ENCODE measurements at places on chromosomes 6 and 20.

DNA sequence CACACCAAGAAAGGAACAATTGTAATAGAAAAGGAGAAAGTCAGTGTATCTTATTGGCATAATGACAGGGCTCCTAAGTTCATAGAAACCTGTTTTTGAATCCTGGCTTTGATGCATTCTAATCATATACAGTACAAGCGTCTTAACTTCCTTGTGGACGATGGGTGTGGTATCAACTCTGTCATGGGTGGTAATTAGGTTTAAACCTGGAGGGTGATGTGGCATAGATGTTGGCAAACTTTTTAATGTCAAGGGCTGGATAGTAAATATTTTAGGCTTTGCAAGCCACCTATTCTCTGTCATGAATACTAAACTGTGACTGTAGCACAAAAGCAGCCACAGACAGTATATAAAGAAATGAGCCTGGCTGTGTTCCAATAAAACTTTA is 138.7 kb upstream of the EDN1 start:
- no peak for DNase-seq

GRCh38 chr20:37267667-37268313 is 6.2 kb upstream of the GHRH start:
- DNase-seq, result no peak

DNA sequence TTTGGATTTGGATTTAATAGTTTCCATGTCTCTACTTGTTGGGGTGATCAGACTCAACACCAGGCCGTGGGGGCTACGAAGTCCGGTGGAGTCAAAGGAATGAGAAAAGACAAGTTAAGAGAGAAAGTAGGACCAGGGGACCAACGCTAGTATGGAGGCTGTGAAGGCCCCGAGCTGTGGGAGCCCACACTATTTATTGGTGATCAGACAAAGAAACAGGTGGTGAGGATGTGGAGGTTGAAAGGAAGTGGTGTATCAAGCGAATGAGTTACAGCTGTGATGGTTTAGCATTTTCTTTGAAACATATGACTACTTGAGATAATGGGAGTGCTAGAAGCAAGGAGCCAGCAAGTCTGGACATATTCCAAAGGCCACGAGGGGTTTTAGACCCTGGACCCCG is 62.4 kb downstream of the AKAP7 start:
- no peak for DNase-seq

GRCh38 chr6:42644211-42644610 is 78.2 kb downstream of the PRPH2 start:
- no peak for DNase-seq

- no peak for DNase-seq
Observed at GRCh38 chr20:34525709-34526416, 9.6 kb downstream of the DYNLRB1 start.

- no peak for DNase-seq
Observed at GRCh38 chr20:38043512-38044300, 10.2 kb downstream of the RPRD1B start.

DNA sequence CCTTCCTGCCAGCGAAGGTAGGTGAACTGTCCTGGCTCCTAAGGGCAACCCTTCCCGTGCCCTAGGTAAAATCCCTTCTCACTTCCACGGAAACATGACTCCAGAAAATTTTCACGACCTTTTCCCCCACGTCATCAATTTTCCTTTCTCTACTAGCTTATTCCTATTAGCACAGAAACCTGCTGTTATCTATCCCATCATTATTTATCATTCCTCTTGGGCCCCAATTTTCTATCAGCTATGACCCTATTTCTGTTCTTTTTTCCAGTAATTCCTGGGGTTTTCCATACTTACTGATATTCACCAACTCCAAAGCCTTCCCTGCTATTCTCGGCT is 23.8 kb upstream of the GCM1 start:
- no peak for DNase-seq

- DNase-seq, result no peak
Observed at GRCh38 chr20:61442075-61442670, 190.1 kb downstream of the CDH4 start.

GRCh38 chr6:3456898-3457709 is at the start of gene SLC22A23:
SLC22A23 (minus strand) TSS chr6:3457050; CDS start chr6:3456559, 491 bp downstream.
- DNase-seq, result peak; percentile 61

- DNase-seq, result no peak
Observed at GRCh38 chr20:41927655-41928054, 309.5 kb upstream of the CHD6 start.

GRCh38 chr6:35260591-35261570 is 1.3 kb downstream of the ZNF76 start:
- DNase-seq, result no peak

GRCh38 chr6:137218473-137218916 is 690 bp downstream of the IFNGR1 start:
- DNase-seq, result no peak

- no peak for DNase-seq
Observed at GRCh38 chr6:116941727-116942126, 64.7 kb downstream of the RFX6 start.

DNA sequence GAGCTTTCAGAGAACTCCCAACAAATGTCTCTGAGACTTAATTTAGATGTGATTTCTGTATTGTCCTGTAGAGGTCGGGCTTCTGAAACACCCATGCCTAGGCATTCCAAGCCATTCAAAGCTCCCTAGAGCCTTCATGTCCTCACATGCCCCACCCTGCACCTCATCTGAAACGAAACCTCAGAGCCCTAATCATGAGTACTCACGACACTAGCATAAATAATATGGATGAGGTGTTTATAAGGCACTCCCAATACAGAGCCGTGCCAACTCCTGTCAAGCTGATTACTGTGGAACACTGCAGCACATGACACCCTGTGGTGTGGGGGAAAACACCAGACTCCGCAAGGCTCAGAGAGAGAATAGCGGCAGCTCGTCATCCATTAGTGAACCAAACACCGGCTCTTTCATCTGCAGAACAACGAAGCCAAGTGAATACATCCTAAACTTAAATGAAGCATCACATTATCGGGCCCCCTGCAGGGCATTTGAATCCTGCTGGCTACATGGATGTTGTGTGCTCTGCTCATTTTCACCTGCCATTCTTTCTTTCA is 83.8 kb downstream of the FNDC1 start:
- no peak for DNase-seq

GRCh38 chr6:148179786-148180185 is 162.9 kb upstream of the SASH1 start:
- no peak for DNase-seq

DNA sequence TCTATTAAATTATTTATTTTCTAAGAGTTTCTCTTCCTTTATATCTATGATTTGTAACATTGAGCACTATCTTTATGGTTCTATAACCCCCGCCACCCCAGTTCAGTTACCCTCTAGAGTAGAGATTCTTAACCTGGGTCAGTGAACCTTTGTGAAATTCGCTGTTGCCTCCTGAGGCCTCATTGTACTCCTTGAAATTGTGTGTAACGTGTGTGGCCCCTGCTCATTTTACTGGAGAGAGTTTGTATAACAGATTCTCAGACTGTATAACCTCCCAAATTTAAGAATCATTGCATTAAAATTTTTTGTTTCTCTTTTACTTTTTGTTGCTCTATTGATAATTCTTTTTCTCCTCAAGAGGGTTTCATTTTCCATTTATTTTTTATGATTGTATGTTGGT is 65.3 kb downstream of the ADGRG6 start:
- no peak for DNase-seq

DNA sequence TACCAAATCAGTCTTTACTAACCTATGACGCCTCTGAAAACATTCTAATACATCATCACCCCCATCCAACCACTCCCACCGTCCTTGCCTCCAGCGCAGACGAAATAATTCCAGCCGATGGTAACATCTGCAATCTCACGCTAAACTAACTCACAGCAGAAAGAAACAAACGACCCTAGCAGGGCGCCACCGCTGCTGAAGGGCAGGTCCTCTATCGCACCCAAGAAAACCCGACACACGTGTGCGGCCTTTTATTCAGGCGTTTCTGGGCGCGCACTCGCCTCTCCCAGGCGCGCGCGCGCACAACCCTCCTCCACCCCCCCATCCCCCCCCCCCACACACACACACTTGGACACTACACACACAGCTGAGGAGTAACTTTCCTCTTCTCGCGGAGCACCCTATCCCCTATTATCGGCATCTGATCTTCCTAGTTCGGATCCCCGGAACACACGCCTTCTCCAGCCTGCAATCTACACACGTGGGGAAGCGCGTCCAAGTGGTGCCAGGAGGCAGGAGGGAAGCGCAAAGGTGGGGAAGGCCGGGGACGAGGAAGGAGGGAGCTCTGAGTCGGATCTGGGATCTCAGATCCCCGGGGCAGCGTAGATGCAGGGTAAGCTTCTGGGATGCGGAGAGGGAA is 1.4 kb downstream of the GFOD1 start:
- DNase-seq, result no peak

DNA sequence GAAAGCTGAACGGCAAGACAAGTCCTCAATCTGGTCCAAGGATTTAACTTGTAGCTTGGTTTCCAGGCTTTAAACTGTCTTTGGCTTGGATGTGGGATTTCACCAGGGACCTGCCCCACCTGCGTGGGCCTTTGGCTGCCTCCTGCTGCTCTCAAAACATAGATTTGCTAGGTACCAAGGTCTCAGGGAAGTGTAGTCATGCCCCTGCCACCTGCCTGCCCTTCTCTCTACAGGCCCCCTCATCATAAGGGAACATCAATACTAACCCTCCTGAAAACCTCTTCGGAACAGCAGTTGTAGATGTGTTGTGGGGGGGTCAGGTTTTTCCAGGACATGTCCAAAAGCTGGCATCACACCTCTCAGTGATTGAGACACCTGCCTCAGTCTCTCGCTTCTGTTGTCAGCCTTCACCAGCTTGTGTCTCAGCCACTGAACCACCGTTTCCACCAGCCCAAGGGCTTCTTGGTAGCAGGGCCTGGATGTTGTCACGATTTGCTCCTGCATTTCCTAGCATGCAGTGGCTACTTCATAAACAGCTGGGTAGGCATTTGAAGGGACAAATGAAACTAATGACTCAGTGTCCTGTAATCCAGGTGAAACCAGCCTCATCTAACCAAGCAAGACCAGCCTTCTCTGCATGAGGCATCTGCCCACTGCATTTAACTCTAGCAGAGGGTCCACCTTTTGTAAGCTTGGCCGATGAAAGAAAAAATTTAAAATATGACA is 141.6 kb upstream of the THBS2 start:
- no peak for DNase-seq

DNA sequence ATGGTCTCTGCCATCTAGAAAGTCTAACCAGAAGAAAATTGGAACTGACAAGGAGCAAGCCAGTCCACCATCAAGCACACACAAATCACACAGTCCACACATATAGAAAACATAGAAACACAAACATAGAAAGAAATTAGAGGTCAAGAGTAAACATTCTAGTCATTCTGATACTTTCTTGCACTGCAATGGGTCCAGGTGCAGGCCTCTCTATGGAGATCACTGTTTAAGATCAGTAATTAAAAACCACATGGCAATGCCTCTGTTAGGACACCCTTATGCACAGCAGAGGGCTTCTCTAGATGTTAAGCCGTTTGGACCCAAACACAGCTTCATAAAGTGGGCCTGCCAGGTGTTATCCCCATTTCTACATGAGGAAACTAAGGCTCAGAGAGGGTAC is 42.8 kb upstream of the SLC22A23 start:
- no peak for DNase-seq

DNA sequence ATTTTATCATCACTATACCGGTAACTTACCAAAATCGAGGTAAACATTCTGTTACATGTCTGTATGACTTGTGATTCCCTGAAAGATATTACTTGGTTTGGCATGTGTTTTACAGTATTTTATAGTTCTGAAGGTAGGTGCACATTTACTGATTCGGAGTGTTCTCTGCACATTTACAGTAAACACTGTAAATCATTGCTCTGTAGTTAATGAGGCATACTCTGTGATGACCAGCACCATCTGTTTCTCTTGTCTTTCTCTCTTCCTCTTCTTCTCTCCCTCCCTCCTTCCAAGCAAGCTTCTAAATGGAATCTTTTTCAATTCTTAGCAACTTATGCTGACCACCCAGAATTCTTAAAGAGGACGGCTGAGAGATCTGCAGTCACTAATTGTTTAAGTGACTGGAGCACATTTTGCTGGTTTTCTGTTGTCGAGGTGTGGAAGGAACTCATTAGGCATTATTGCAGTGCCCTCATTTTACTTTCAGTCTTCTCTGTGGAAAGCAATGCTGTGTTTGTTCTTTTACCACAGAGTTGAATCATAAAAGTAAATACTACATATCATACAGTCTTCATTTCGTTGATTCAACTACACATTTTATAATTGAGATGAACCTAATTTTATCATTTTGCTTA is 126.5 kb downstream of the UTRN start:
- DNase-seq, result no peak

DNA sequence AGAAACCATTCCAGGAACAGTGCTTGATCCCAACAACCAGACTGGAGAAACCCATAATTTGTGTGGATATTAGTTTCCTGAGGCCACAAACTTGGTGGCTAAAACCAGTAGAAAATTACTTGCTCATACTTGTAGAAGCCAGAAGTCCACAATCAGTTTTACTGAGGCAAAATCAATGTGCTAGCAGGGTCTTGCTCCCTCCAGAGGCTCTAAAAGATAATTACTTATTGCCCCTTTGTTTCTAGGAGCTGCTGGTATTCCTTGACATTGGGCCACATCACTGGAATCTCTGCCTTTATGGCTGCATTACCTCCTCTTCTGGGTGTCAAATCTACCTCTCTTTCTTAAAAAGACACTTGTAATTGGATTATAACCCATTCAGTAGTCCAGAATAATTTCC is 142.2 kb upstream of the SAMD5 start:
- DNase-seq, result no peak

DNA sequence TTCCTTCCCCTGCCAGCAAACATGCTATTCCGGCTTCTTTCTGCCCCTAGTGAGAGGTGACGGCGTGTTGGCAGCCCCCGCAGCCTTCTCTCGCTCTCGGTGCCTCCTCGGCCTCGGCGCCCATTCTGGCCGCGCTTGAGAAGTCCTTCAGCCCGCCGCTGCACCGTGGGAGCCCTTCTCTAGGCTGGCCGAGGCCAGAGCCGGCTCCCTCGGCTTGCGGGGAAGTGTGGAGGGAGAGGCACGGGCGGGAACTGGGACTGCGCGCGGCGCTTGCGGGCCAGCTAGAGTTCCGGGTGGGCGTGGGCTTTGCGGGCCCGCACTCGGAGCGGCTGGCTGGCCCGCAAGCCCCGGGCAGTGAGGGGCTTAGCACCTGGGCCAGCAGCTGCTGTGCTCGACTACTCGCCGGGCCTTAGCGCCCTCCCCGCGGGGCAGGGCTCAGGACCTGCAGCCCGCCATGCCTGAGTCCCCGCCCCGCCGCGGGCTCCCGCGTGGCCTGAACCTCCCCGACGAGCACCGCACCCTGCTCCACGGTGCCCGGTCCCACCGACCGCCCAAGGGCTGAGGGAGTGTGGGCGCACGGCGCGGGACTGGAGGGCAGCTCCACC is 20.0 kb upstream of the PXDC1 start:
- DNase-seq, result no peak

All from stimulated activated CD8-positive, alpha-beta memory T cell treated with anti-CD3 and anti-CD28 coated beads, Interleukin-2, amount 100 ng/mL, for 1 hour (primary cell).